ENCODE measurements at places on chromosomes 13 and 19.

- DNase-seq = no peak
These were observed 4.6 kb upstream of the PLAUR start for GRCh38 chr19:43674596-43674995.

DNA sequence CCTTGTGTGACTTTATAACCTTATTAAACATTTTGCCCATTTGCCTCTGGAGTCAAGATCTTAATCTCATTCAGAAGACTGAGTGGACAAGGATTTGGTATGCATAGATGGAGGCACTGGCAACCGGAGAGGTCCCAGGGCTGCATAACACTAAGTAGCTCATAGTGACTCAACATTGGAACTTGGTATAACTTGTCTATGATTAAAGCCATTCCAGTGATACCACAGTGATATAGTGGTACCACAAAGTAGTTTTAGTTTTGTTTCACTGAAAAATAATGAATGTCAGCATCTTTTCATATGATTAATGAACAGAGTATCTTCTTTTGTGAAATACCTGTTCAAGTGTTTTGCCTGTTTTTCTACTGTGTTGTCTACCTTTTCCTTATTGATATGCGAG lies 26.4 kb downstream of the CDK8 start:
- DNase-seq = no peak

- DNase-seq = no peak
These were observed 881.9 kb downstream of the SLITRK6 start for GRCh38 chr13:84917252-84917878.

DNA sequence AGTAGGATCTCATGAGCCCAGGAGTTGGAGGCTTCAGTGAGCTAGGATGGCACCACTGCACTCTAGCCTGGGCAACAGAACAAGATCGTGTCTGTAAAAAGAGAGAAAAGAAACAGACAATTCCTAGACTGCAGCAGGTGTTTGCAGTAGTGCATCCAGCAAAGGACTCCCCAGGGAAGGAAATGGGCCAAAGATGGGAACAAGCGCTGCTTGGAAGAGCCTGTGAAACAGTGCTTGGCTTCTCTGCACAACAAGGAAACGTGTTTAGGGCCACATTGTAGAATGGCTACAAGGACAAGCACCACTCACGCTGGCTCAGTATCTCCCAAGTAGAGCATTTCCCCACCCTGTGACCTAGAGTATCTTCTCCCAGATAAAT lies 35.5 kb upstream of the LDLR start:
- DNase-seq = no peak

- no peak for DNase-seq
These were observed 23.0 kb downstream of the PPP1R37 start for GRCh38 chr19:45115809-45116615.
